Progenitor cell of endocrine pancreas (in vitro differentiated cells): ENCODE measurements at places on chromosomes 6 and 20.

DNA sequence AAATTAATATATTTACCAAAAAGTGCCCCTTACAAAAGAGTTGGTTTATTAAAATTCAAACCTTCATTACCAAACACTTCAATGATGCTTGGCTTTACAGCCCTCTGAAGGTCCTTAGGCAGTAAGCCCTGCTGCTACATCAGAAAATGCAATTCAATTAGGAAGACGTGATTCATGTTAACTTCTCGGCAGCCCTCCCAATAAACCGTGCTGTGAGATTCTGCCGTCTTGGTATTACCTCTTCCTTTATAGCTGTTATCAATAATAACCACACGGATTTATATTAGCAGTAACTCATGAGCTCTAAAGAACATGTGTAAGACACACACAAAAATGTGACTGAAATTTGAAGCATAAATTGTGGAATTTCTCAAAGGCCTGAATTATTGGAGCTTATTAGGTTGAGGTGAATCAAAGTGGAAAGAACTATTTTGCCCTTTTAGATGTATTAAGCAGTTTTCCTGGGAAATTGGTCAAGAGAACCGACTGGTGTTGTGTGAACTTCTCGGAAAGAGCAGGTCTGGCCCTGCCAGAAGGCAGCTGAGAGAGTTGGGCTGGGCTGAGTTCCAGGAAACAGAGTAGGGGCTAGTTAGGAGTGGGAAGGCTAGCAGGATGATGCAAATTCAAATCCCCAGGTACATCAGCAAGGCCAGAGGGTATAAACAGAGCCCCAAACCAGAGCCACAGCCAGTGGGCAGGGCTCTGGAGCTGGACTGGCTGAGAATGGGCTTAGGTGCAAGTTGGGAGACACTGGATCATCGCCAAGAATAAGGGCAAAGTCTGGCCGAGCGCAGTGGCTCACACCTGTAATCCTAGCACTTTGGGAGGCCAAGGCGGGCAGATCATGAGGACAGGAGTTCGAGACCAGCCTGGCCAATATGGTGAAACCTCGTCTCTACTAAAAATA is 33.1 kb downstream of the FGD2 start:
- DNase-seq: no peak

- DNase-seq: no peak
These were observed 49.2 kb upstream of the ATXN1 start for GRCh38 chr6:16810411-16810810.

DNA sequence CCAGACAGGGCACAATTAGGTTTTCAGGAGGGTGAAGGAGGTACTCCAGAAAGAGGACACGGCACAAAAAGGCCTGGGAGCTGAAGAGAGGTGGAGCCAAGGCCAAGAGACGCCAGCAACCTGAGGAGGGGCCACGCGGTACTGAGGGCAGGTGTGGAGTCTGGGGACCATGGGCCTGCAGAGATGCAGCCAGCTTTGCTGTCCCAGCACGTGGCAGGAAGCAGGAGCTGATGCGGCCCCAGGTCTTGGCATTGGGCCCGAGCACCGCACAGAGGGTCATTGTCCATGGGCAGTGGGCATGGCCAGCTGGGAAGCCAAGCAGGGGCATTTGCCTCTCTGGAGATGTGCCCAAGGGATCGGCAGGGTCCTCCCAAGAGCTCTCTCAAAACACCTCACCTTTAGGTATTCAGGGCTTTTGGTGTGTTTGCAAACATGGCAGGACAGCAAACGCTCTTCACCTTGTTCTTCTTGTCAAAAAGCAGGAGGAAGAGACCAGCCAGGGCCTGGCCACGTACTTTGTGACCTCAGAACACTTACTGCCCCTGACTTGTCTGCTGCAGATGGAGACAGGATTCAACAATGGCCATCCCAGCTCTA is 1.4 kb upstream of the BPIFB1 start:
- no peak for DNase-seq

DNA sequence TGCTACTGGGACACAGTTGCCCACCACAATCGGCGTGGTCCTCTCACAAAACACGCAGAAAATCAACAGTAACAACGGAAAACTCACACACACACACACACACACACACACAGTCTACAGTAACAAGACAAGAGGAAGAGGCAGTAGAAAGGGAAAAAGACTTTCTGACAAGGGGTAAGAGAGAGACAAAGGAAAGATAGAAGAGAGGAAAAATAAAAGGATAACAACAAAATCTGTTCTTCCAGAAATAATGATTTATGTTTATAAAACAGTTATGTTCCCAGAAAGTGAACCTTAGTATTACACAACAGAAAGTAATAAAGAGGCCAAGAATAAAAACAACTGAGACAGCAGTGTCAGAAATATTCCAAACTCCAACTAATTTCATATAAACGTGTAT is 2.9 kb downstream of the RANBP9 start:
- DNase-seq: no peak

DNA sequence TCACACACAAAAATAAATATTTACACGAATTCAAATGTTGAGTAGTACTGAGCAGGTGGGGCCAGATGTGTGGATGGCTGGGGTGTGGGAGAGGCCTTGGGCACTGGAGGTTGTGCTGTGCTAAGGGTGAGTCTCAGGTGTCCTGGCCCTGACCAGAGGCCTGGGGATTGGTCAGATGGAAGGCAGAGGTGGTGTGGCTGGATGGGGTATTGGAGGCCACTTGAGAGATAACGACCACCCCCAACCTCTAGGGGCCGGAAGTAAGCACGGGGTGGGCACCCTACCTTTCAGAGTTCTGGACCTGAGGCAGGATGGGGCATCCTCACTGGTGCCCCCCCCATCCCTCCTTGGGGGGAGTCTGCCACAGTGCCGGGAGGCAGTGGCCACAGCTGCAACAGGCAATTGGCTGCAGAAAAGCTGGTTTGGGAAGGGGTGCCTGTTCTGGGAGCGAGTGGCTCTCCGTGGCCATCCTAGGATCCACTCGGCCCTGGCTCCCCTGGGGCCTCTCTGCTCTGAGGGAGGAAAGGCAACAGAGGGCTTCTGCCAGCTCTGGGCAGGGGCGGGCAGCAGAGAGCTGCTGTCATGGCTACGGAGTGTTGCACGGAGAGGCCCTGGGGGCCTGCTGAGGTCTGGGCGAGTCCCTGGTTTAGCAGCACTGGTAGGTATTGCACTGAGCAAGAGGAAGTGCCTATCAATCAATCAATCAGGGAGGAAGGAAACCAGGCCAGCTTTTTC is 87.6 kb downstream of the ASXL1 start:
- no peak for DNase-seq

DNA sequence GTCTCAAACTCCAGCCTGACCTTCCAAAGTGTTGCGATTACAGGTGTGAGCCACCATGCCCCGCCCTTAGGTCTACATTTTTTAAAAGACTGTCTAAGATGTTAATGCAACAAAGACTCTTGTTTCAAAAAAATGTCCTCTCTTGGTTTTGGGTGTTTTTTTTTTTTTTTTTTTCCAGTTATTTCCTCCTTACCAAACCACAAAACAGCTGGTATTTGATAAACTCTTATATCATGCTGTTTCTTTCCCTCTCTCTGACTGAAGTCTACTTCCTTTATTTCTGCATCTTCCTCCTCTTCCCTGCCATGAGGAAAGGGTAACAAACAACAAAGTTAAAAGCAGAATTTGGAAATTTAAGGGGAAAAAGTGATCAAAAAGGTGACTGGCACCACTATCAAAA is 21.2 kb downstream of the STK38 start:
- DNase-seq: no peak

DNA sequence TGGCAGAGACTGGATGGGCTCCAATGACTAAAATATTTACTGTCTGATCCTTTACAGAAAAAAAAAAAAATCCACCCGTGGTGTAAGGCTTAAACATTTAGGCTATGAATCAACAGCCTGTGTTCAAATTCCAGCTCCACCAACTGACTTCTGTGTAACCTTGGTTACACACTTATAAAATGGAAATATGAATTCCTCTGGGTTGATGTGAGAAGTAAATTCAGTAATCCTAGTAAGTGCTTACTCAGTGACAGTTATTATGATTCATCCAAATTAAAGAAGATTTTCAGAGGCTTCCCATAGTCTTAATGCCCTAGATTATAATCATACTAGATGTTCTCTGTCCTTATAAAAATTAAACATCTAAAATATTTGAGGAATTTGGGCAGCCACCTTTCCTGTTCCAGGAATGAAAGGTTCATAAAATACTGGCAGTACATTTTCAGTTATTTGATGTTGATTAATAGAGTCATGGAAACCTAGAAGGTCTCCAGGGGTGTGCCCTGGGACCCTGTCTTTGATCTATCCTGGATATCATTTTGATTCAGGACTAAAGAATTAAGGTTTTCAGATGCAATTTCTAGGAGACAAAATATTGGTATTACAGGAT is 180.3 kb upstream of the ZNF217 start:
- no peak for DNase-seq

DNA sequence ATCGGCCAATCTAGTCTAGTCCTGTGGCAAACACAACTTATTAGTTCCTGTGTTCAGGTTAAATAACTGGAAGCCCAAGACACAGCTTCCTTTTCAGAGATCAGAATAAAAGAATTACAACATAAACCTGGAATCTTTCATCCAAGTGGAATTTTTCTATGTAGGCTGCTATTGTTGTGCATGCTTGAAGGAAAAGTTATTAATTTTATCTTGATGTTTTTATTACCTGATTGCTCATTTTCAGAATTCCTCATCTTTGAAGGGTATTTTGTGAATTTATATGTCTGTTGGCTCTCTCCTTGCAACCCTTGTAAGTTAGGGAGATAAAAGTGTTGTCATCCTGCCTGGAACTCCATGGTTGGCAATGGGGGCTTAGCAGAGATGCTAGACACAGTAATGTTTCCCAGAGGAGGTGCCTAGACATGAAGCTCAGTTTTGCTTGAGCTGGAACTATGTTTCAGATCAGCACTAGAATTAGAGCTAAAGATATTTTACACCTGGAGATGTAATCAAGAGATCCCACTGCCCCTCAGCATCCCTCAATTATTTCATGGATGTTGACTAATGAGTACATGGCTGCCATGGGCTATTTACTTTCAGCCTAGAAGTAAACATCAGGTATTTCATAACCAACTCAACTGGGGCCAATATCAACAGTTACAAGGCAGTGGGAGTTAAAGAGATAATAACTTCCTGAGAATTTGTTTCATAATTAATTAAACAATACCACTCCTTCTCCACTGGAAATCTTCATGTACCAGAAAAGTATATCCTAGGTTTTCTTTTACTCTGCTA is 367.0 kb upstream of the MARCKS start:
- no peak for DNase-seq

GRCh38 chr6:48883116-48883515 is 579.9 kb downstream of the MMUT start:
- no peak for DNase-seq

DNA sequence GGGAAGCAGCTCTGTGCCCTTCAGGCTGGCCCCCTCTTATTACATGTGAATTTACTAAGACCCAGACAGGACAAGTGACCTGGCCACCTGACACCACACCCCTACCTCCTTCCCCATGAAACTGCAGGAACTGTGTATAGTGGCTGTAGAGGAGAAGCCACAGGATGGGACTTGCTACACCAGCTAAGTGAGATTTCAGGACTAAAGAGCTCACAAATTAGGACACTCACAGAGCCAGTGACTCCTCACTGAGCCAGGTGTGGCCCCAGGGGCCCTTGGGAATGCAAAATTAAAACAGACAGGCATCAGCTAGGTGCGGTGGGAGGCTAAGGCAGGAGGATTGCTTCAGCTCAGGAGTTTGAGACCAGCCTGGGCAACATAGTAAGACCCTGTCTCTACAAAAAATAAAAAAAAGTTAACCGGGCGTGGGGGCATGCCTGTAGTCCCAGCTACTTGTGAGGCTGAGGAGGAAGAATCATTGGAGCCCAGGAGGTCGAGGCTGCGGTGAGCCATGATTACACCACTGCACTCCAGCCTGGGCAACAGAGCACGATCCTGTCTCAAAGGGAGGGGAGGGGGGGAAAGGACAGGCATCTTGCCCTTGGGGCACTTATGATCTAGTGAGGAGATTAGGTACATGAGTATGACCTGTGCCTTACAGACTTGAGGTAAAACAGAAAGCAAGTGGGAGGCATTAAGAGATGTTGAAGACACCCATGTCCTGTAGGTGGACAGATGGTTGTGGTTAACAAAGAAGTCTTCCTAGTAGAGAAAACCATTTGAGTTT is 23.2 kb upstream of the SRF start:
- no peak for DNase-seq

- no peak for DNase-seq
These were observed 150.5 kb downstream of the TFAP2C start for GRCh38 chr20:56779452-56780143.

DNA sequence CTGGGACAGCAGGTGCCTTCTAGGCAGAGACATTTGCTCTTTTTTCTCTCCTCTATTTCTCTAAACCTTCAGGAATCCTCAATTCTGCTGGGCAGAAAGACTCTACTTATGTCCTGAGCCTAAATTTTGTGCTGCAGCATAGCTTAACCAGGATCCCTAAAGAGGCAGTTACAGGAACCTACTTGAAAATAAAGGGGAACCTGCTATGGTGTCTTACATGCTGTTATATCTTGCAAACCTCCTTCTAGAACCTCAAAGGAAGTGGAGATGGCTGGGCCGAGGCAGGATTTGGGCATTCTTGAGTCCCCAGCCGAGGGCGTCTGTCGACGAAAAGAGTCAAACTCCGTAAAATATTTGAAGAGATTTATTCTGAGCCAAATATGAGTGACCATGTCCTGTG is 17.1 kb upstream of the GMNN start:
- no peak for DNase-seq

DNA sequence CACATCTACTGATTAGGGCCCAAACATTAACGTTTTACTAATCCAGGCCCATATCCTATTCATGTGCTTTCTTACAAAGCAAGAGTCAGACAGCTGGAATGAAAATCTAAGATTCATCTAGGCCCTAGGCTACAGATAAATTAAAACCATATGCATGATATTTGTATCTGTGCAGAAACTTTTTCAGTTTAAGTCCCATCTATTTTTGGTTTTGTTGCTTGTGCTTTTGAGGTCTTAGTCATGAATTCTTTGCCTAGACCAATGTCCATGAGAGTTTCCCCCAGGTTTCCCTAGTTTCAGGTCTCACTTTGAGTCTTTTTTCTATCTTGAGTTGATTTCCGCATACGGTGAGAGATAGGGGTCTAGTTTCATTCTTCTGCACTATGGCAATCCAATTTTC is 20.2 kb downstream of the ADNP start:
- no peak for DNase-seq

- DNase-seq: no peak
These were observed 261.7 kb downstream of the UTRN start for GRCh38 chr6:144546807-144547206.

DNA sequence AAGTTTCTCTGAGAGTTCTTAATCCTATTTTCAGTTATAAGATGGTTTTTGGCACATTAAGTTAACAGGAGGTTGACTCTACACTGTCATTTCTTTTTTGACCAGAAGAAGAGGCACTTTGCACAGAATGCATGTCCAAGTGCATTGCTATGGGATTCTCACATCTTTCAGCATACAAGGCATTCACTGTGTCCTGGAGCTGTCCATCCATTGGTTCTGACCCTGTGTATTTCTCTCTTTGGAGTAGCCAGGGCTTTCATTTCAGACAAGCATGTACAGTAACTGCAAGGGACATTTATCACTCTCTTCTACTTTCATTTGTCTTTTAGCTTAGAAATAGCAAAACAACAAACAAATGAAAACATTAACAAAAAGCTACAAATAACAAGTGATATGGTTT is 275.1 kb upstream of the IMPG1 start:
- no peak for DNase-seq

GRCh38 chr20:6848041-6848440 is 80.6 kb downstream of the BMP2 start:
- no peak for DNase-seq

GRCh38 chr6:157528931-157529653 is 148.1 kb downstream of the ZDHHC14 start:
- DNase-seq: no peak

- DNase-seq: no peak
These were observed 143.0 kb downstream of the DOK5 start for GRCh38 chr20:54618412-54618811.

- DNase-seq: no peak
These were observed 10.6 kb downstream of the TAAR1 start for GRCh38 chr6:132648356-132648755.
